Ascending aorta (tissue), 2 donors: ENCODE measurements at places on chromosomes 6 and 20.

- H3K27ac ChIP-seq: no peak overlapping the region
- no peaks in the 10 kb centered on the region for H3K27me3 ChIP-seq
- no peaks in the 10 kb centered on the region for H3K4me1 ChIP-seq
- H3K4me3 ChIP-seq: no peak overlapping the region
- no peaks in the 10 kb centered on the region for H3K36me3 ChIP-seq
Measured at GRCh38 chr20:64153861-64154589, 10.2 kb upstream of the MYT1 start.

- H3K4me1 ChIP-seq: peaks cover 4% of the 10 kb centered on the region
- no peak for DNase-seq
- no peak overlapping the region for H3K27ac ChIP-seq
- H3K36me3 ChIP-seq: no peaks in the 10 kb centered on the region
- peak overlapping the region; percentile 86 for H3K4me3 ChIP-seq
Measured at GRCh38 chr6:52663120-52663935, 7.6 kb upstream of the TMEM14A start.

GRCh38 chr6:120055071-120055470, 705.5 kb upstream of the MAN1A1 start:
- no peaks in the 10 kb centered on the region for H3K27me3 ChIP-seq
- DNase-seq: no peak
- no peak overlapping the region for H3K4me3 ChIP-seq
- H3K27ac ChIP-seq: no peak overlapping the region
- no peaks in the 10 kb centered on the region for H3K36me3 ChIP-seq
- no peaks in the 10 kb centered on the region for H3K4me1 ChIP-seq

GRCh38 chr6:48835421-48835958, 627.6 kb downstream of the MMUT start:
- H3K27ac ChIP-seq: no peak overlapping the region

GRCh38 chr6:144066741-144067484, 28.5 kb downstream of the SF3B5 start:
- no peaks in the 10 kb centered on the region for H3K4me1 ChIP-seq
- DNase-seq: no peak
- H3K4me3 ChIP-seq: no peak overlapping the region
- H3K27me3 ChIP-seq: no peaks in the 10 kb centered on the region

DNA sequence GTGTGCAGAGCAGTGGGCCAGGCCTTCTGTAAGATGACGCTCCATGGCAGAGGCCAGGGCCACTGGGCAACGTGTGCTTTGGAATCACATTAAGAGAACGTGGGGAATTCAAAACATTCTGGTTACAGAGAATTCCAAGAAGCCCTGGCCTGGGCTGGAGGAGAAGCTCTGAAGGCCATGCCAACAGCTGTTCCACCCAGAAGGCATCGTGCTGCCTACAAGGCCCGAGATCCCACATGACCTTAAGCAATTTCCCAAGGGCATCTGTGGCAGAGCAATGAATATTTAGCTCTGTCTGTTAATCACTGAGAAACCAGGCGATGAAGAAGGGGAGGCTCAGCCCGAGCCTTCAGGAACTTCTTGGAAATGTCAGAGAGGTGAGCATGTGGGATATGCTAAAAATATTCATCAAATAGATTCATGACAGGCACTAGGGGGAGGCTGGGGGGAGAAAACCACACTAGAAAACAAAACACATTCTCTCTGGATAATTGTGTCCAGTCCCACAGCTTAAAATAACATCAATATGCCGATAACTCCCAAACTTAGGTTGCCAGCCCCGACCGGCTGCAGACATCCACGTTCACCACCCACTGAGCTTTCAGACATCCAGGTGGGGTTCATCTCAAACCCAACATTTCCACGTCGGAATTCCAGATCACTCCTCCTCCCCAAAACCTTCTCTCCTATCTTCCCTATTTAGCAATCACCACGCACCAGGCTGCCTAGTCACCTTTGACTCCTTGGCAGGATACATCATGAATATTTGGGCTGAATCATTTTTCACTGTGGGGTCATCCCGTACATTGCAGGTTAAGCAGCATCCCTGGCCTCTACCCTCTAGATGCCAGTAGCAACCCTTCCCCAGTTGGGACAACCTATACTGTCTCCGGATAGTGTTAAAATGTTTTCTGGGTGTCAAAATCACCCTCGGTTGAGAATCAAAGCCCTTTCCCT, 6.6 kb downstream of the SULF2 start:
- H3K27ac ChIP-seq: no peak overlapping the region
- H3K4me3 ChIP-seq: no peak overlapping the region
- no peaks in the 10 kb centered on the region for H3K36me3 ChIP-seq
